C1 segment of cervical spinal cord (tissue), 14 donors: ENCODE measurements at places on chromosomes 5 and 9.

- no peak for DNase-seq
Observed at GRCh38 chr5:42555797-42556196, 132.6 kb downstream of the GHR start.

DNA sequence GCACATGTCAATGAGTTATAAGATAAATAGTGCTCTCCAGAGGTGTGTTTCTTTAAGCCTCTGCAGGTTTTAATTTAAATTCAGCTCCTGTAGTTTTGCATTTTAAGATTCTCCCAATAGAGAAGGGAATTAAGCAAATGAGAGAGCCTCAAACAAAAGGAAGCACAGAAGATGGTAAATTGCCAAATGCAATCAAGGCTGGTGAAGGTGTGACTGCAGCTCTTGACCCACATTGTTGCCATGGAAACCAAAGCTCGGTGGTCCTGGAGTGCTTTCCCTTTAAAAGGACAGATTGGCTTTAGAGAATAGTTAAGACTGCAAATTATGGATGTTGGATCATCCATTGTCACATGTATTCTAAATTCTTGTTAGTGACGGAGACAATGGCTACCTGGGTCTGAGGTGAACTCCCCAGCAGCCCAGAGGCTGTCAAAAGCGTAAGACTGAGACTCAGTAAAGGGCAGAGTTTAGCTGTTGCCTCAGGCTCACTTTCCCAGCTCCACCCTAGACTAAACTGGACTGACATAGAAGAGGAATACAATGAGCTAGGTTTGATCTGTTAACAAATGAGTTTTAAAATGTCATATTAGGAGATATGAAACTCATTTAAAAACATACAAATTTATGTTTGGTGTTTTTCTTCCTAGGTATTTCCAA lies 12.3 kb downstream of the GAPT start:
- no peak for DNase-seq

GRCh38 chr5:2996687-2997086 lies 245.2 kb upstream of the IRX2 start:
- DNase-seq: no peak

GRCh38 chr5:16852251-16853005 lies 83.7 kb downstream of the MYO10 start:
- no peak for DNase-seq
